GM23248 (cell line): ENCODE measurements at places on chromosomes 1 and 21. TPM values are rescaled to one million over a fixed set of nuclear protein-coding genes. Genes with fewer than 3 reads are reported as not detected.
A peak's percentile ranks its signal among the peaks of the same experiment; 100 is the strongest.

FALEC gene
- not detected in 2 replicates for total RNA-seq

DPT gene
- total RNA-seq, result 11.8 and 14.9 TPM in 2 replicates

FAM3B gene
- total RNA-seq, result not detected in 2 replicates

AP4B1 gene
- 12.9 and 16.1 TPM in 2 replicates for total RNA-seq

LEFTY2 gene
- total RNA-seq, result not detected in 2 replicates

CFAP45 gene
- not detected in 2 replicates for total RNA-seq

DNA sequence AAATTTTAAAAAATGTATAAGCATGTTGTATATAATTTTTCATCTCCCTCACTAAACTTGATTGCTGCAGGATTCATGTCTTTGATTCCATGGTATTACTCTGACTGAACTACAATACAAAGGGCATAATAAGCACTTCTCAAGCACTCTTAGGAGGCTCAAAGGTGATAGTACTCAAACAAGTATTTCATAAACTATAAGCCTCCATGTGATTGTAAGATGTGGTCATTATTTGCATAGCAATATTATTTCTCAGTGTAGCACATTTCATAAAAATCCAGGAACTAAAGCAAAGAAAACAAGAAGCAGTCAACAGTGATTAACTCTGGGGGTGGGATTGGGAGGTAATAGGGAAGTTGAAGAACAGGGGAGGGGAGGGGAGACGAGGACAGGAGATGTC is 106.2 kb upstream of the DPT start:
- no peak for DNase-seq

DNA sequence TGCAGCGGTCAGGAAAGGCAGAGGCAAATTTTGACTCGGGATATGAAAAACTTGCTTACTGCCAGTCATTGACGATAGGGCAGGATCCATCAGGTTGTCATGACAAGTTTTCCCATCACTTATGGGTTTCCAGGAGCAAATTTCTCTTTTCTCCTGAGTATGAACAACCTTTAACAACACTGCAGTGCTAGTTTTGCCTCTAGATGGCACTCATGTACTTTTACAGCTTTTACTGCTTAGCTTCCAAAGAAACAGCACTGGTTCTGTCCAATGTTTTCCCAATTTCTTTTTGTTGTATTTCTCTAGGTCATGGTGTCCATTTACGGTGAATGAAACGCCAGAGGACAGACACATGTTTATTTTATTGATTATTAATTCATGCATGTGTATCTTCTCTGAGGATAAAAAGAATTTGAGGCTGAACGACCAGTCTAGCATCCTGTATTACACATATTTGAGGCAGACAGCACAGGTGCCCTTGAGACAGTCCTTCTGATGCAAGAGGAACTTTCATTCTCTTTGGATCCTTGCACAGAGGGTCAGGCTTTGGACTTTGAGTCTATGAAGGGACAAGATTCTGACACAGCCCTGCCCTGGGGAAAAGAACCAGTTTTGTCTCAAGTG is 112.3 kb upstream of the TRABD2B start:
- peak; percentile 68 for DNase-seq

DNA sequence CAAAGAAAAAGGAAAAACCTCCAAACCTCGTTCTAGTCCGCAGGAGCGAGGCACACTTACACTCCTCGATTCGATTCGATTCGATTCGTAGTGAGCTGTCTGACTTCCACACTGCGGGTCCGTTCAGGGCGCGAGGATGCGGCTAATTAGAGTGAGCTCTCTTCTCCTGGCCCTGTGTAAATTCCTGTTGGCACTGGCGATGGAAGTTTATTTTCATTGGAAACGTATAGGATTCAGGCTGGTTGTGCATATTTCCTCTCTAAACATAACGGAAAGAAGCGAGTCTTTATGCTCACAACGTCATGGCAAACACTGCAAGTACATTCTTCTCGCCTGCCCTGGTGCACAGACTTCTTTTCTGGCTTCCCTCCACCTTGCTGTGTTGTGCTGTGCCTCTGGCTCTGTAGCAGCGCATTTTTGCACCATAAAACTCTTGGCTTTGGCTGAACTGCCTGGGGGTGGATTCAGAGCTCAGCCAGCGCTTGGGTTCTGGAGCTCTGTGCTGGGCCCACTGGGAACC is 2.7 kb downstream of the HUNK start:
- DNase-seq, result peak; percentile 64

DNA sequence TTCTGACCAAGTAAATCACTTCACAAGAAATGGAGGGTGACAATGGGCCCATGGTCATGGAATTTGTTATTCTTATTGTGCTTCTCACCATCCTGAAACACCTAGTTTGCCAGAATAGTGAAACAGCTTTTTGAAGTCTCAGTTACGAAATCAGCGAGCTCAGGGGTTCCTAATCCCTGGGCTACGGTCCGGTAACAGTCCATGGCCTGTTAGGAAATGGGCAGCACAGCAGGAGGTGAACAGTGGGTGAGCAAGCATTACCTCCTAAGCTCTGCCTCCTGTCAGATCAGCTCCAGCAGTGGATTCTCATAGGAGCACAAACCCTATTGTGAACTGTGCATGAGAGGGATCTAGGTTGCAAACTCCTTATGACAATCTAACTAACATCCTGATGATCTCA is 1356.3 kb downstream of the KCNT2 start:
- no peak for DNase-seq

- peak; percentile 38 for DNase-seq
These were observed 32.8 kb downstream of the MTARC1 start for GRCh38 chr1:220819467-220820026.

DNA sequence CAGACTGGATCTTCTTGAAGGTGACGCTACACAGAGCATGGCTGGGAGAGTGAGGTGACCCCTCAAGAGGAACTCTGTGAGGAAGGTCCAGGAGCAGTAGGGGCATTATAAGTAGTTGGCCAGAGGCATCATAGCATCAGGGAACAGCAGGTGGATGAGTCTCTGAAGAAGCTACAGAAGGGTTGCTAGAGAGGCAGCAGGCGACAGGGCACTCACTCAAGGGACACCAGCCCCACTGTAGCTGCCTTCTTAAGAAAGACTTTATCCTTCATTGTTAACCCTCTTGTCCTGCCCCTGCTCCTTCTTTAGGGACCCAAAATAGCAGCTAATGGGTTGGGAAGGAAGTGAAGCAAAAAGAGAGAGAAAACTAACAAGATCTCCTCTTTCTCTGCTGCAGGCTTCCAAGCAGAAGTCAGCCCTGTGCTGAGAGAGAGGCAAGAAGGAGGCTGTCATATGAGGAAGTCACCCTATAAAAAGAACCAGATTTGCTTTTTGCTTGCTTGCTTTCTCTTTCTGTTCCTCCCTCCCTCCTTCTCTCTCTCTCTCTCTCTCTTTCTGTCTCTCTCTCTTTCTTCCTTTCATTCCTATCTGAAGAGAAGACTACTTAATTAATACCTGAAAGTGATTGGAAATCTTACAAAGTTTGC is 7.7 kb upstream of the CD5L start:
- no peak for DNase-seq

DNA sequence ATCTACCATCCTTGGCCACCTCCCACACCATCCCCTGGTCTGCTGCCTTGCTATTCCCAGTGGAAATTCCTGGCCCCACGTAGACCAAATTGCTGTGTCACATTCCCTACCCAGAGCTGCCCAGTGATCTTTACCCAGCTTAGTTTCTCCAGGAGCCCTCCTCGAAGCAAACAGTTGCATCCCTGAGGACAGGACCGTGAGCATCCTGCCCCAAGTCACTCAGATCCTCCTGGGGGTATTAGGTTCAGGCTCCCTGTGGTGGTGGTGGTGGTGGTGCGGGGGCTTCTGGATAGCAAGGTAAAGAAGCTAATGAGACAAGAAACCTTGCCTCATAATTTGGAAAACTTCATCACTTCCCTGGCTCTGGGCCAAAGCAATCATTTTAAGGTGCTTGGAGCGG is 58.4 kb upstream of the RBM15 start:
- no peak for DNase-seq

GRCh38 chr1:246005067-246005466 is 502.0 kb downstream of the SMYD3 start:
- peak; percentile 94 for DNase-seq

GRCh38 chr1:222019029-222019428 is 277.1 kb upstream of the DUSP10 start:
- DNase-seq, result no peak

- no peak for DNase-seq
These were observed 87.0 kb upstream of the WARS2 start for GRCh38 chr1:119227456-119227855.

DNA sequence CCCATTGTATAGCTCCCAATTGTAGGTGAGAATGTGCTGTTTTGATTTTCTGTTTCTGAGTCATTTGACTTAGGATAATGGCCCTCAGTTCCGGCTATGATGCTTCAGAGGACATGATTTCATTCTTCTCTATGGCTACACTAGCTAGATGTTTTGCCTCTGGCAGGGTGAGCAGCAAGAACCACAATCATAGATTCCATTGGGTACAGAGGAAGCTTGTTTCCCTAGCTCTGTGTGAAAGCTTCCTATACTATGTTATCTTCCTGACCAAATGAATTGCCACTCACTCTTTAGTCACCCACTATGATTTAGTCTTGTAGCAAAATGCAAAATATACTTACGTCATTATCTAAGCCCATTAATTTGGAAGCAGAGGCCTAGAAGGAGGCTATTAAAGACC is 616.3 kb downstream of the PLA2G4A start:
- DNase-seq, result no peak

- peak; percentile 47 for DNase-seq
These were observed 43.2 kb upstream of the KCTD3 start for GRCh38 chr1:215523906-215524305.

GRCh38 chr1:93704052-93704451 is 22.4 kb upstream of the BCAR3 start:
- DNase-seq, result no peak

DNA sequence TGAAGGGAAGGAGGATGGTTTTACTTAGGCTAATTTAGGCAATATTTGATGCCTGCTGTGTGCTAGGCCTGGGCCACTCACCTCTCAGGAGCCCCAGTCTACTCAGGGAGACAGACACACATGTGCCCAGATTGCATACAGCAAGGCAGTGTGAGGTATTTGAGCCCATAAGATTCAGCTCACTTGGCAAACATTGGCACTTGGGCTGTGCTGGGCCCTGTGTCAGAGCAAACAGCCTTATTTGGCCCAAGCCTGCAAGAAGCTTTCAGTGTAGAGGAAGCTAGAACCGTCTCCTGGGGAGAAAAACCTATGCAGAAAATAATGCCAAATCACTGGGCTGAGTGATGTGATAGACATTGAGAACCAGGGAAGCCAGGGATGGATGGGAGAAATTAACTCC is 3.9 kb upstream of the SYNC start:
- peak; percentile 30 for DNase-seq

- peak; percentile 44 for DNase-seq
These were observed 101.3 kb downstream of the SLC45A1 start for GRCh38 chr1:8419172-8419571.

- no peak for DNase-seq
These were observed 153.0 kb downstream of the DNM3 start for GRCh38 chr1:171994293-171994692.

DNA sequence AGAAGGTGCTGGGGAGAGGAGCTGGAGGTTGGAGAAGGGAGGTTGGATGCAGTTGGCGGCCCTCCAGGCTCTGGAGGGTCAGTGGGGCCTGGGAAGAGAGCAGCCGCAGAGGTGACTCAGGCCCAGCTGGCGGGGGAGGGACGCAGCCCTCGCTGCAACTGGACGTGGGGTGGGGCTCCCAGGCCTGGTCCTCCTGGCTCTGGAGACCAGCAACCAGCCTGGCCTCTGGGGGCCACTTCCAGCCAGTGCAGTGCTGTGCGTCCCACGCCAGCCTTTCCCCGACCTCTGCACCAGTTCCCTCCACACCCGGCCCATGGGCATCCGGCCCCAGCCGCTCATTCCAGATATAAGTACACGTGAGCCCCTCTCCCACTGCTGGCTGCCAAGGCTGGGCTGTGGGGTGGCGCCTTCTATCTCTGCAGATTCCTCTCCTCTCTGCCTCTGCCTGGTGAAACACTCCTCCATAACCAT is 38.0 kb upstream of the COL18A1 start:
- peak; percentile 86 for DNase-seq

DNA sequence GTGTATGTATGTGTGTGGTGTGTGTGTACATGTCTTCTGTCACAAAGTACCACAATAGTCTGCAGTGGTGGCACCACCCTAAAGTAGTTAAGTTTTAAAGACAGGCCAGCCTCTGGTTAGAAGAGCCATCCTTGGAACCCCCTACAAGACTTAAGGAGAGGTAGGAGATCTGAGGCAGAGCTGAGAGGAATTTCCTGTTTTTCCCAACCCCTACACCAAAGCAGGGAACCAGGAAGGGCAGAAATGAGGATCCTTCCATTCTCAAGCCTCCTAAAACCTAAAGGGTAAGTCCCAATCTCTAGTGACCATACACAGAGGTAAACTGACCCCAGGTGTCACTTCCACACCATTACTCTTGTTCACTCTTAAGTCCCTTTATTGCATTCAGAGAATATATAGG is 11.1 kb downstream of the PEA15 start:
- no peak for DNase-seq

DNA sequence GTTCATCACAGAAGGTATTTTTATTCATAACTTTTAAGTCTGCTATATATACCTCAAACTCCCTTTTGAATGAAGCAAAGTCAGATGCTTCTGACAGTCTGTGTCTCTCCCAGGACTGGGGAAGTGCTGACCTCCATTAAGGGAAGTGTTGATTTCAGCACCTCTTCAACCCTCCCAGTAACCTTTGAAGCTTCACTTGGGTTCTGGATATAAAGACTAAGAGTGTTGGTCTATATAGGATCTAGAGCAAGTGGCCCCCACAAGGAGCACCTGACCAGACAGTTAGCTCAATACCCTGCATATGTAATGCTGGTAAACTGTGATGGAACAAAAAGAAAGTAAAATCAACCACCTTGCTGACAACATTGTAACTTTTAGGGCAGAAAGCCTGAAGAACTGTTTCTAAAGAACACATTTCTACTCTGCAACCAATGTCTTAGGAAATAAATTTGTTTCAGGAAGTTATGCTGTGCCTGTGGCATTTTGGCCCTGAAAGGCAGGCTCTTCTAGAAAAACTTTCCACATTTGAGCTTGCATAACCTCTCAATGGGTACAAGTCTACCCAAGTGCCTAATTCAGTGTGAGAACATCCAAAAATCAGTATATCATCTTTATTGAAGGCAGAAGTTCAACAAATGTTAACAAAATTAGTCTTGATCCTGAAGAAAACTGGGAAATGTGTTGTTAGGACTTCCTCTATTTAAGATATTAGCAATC is 865 bp upstream of the PTPN22 start:
- peak; percentile 23 for DNase-seq
